Activated T-helper 1 cell treated with anti-CD3 and anti-CD28 coated beads, Interleukin-12 subunit alpha, Interleukin-12 subunit beta, Interleukin-2, Interleukin-4 antibody, amounts not matched to agents 30 ng/mL and 10 ng/mL and 1 ng/mL, durations not matched to agents 14 hours and 24 hours and 36 hours (primary cell): ENCODE measurements at places on chromosomes 1 and 21.

DNA sequence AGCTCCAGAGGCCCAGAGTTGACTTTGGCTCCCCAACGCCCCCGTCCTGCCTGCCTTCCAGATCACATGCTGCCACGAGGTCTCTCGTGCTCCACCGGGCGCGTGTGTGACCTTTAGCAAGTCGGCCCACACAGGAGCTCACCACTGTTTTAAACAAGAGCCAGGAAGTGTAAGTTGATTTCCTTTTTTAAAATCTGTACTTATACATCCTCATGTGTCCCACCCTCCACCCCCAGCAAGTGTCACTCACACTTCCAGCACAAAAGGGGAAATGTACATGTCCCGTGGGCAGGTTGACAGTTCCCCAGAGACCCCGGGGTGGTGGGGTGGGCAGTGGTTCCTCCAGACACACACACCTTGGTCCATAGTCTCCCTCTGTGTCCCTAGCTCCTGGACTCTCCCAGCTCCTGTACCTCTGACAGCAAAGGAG lies 84.4 kb downstream of the STUM start:
- H3K36me3 ChIP-seq = peaks cover 35% of the 10 kb centered on the region
- peak overlapping the region; percentile 8 for H3K4me3 ChIP-seq
- H3K27ac ChIP-seq = peak overlapping the region; percentile 56
- no peak for DNase-seq
- H3K27me3 ChIP-seq = no peaks in the 10 kb centered on the region

GRCh38 chr21:46489800-46490199 lies 31.1 kb downstream of the DIP2A start:
- H3K4me3 ChIP-seq = no peak overlapping the region
- no peak overlapping the region for H3K27ac ChIP-seq
- H3K36me3 ChIP-seq = peaks cover 28% of the 10 kb centered on the region
- H3K4me1 ChIP-seq = no peaks in the 10 kb centered on the region
- no peaks in the 10 kb centered on the region for H3K27me3 ChIP-seq

DNA sequence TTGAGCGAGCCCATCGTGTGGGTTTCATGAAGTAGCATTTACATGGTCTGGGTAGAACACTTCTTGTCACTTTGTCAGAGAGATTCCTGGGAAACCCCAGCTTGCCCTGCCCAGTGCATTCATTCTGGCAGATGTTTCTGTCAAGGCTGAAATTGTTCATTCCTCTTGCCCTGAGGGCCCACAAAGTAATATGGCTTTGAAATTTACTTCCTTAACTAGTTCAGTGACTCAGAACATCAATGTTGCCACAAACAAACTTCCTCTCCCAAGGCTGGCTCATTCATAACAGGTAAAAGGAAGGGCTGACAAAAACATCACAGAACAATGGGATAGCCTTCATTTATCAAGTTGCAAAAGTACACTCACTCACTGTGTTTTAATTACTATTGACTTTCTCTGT lies 5.0 kb upstream of the KIAA0040 start:
- H3K4me1 ChIP-seq = peaks cover 28% of the 10 kb centered on the region

GRCh38 chr1:222798116-222798515 lies 16.7 kb upstream of the DISP1 start:
- peaks cover 10% of the 10 kb centered on the region for H3K4me1 ChIP-seq
- peaks cover 14% of the 10 kb centered on the region for H3K27me3 ChIP-seq
- no peaks in the 10 kb centered on the region for H3K36me3 ChIP-seq
- no peak overlapping the region for H3K27ac ChIP-seq
- DNase-seq = no peak
- H3K4me3 ChIP-seq = no peak overlapping the region

DNA sequence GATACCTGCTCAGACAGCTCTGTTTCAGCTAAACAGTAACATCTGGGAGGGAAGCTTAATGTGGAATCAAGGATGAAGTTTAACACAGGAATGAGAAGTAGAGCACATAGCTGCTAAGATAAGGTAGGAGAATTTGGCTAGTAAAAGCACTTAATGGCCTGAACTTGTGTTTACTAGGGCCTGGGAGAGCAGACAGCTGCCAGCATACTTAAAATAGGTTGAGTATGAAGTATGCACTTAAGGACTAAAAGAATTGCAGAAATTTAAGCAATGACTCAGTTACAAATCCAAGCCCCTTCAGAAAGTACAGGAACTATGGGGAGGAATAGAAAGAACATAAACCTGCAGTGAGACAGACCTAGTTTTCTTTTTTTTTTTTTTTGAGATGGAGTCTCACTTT lies 53.0 kb downstream of the BACH1 start:
- H3K36me3 ChIP-seq = peaks cover 22% of the 10 kb centered on the region
- no peak overlapping the region for H3K4me3 ChIP-seq
- H3K27ac ChIP-seq = no peak overlapping the region
- no peaks in the 10 kb centered on the region for H3K27me3 ChIP-seq

DNA sequence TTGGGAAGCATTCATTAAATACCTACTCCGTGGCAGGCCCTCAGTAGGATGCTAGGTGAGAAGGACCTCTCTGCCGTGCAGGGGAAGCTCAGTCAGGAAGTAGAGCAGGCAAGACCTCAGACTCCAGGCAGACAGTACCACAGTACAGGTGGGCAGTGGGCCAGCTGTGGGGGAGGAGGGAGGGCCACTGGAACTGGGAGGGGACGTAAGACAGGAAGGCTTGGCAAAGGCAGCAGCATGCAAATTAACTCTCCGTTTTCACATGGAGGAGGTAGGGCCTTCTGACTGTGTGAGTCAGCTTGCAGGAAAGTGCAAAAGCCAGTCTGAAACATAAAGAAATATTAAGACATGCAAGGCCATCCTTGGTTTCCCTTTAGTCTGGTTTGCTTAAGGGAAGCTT lies 157.7 kb downstream of the TRIM33 start:
- DNase-seq = no peak
- peaks cover 4% of the 10 kb centered on the region for H3K27me3 ChIP-seq
- H3K4me1 ChIP-seq = no peaks in the 10 kb centered on the region
- H3K27ac ChIP-seq = no peak overlapping the region
- H3K36me3 ChIP-seq = no peaks in the 10 kb centered on the region

DNA sequence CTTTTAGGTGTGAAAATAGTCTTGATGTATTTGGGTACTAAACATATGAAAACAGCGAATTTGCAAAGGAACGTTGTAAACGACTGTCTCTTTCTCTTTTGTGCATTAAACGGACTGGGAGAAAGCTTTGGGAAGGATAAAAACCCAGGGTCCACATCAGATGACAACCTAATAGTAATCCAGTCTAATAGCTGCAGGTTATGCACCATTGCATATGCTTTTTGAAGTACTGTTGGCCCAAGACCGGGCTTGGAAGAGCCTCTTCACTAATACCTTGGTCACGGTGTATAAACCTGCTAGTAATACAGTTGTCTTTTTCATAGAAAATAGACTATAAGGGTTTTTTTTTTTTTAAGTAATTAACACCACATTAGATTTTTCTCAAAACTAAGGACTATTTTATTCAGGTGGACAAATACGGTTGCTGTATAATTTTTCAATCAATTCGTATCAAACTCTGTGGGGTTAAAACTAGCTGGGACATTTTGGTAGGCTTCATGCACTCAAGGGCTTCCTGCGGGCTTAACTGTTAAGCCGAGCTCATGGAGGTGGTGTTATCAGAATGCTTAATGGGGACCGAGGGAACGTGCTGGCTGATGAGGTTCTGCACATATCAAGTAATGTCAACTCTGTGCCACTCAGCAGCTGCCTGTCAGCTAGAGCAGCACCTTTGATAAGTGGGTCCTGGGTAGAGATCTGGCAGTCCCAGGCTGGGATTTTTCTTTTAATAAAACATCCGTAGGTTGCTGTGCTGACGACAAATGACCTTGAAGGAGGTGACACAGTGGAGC lies 2.1 kb downstream of the RYR2 start:
- H3K4me3 ChIP-seq = no peak overlapping the region
- H3K27me3 ChIP-seq = peaks cover 44% of the 10 kb centered on the region
- DNase-seq = no peak
- H3K27ac ChIP-seq = no peak overlapping the region

DNA sequence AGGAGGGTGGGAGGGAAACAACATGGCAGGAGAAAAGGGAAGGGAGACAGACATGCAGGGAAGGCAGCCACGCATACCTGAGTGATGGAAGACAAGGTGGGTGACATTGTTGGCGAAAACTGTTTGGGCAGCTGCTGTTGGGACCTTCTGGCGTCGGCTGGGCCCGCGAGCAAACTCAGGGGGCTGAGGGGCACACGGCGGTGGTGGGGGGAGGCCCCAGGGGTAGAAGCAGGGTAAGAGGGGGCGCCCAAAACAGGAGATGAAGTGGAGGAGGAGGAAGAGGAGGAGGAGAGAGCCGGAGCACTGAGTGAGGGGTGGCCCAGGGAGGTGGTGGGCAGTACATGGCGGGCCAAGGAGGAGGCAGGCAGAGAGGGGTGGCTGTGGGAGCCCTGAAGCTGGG lies 4.7 kb upstream of the DENND4B start:
- peaks cover 43% of the 10 kb centered on the region for H3K36me3 ChIP-seq
- no peak overlapping the region for H3K4me3 ChIP-seq
- no peak overlapping the region for H3K27ac ChIP-seq

GRCh38 chr21:39097335-39097861 lies 85.9 kb downstream of the PSMG1 start:
- H3K4me1 ChIP-seq = no peaks in the 10 kb centered on the region
- no peaks in the 10 kb centered on the region for H3K27me3 ChIP-seq
- H3K27ac ChIP-seq = no peak overlapping the region

DNA sequence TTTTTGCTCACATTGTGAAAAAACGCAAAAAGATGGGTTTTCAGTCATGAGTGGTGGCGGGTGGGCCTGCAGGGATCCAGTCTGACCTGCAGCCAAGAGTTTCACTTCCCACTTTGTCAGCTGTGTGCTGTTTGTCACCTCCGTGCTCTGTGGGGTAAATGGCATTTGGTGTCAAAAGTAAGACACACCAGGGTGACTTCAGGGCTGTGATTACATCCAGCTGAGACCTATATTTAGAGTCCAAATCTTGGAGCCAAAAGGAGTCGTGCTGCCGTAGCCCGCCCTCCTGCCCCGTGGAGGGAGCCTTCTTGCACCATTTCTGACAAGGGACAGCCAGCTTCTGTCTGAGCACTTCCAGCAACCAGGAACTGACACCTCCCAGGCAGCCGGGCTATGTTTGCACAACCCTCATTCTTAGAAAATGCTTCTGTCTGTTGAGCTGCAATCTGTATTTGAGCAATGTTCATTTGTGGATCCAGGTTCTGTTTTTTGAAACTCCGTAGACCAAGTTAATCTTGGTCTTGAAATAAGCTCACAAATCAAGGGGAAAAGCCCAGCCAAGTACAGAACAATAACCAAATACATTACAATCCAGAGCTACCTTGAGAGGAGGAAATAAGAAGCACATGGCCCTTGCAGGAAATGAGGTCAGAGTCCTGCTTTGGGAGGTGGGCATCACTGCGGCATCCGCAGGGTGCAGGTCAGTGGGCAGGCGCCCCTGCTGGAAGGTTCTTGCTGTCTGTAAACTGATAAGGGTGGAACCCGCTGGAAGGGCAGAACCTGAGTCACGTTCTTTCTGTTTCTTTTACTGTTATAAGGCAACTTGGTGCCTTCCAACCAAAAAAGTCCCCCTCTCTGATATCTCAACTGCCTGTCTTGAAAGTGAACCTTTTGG lies 14.4 kb downstream of the ABCG1 start:
- peak; percentile 76 for DNase-seq
- peaks cover 96% of the 10 kb centered on the region for H3K4me1 ChIP-seq
- H3K36me3 ChIP-seq = no peaks in the 10 kb centered on the region
- no peaks in the 10 kb centered on the region for H3K27me3 ChIP-seq
- peak overlapping the region; percentile 92 for H3K27ac ChIP-seq
- peak overlapping the region; percentile 73 for H3K4me3 ChIP-seq

- no peaks in the 10 kb centered on the region for H3K4me1 ChIP-seq
- H3K27me3 ChIP-seq = peaks cover 47% of the 10 kb centered on the region
- no peak overlapping the region for H3K4me3 ChIP-seq
Measured at GRCh38 chr1:119655154-119655553, 7.1 kb upstream of the ZNF697 start.
